ENCODE measurements at places on chromosomes 7 and 10.

- peaks cover 6% of the 10 kb centered on the region for H3K36me3 ChIP-seq
- H3K27ac ChIP-seq = peak overlapping the region; percentile 86
- peaks cover 36% of the 10 kb centered on the region for H3K27me3 ChIP-seq
- DNase-seq = no peak
Observed at GRCh38 chr7:106485031-106485551, 175.9 kb downstream of the CCDC71L start.

DNA sequence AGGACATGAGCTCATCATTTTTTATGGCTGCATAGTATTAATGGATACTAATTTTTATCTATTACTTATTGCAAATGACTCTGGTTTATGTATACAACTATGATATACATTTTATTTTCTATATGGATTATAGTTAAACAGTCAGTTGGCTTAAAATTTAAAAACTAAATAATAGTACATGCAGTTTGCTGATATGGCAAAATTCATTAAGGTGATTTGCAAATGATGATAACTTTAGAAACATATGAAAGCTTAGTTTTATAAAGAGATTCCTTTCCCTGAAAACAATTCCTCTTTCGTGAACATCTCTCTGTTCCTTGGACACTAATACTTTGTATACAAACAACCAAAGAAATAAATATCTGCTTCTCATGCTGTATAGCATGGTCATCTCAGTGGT is 165.5 kb upstream of the SEMA3E start:
- no peak overlapping the region for H3K4me3 ChIP-seq
- no peaks in the 10 kb centered on the region for H3K36me3 ChIP-seq
- no peak for DNase-seq
- no peak overlapping the region for H3K27ac ChIP-seq

DNA sequence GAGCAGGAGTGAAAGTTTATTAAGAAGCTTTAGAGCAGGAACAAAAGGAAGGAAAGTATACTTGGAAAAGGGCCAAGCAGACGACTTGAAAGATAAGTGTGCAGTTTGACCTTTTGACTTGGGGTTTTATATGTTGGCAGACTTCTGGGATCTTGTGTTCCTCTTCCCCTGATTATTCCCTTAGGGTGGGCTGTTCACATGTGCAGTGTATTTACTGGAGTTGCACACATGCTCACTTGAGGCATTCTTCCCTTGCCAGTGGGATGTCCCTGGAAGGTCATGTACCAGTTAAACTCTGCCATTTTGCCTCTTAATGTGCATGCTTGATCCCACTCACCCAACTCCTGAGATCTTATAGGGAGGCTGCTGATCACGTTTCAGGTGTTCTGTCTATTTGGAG is 23.4 kb upstream of the ARHGAP12 start:
- H3K27me3 ChIP-seq = no peaks in the 10 kb centered on the region
- peaks cover 7% of the 10 kb centered on the region for H3K4me1 ChIP-seq
- DNase-seq = no peak
- no peak overlapping the region for H3K27ac ChIP-seq
- peaks cover 13% of the 10 kb centered on the region for H3K36me3 ChIP-seq
- H3K4me3 ChIP-seq = no peak overlapping the region

- H3K4me1 ChIP-seq = peaks cover 17% of the 10 kb centered on the region
- H3K4me3 ChIP-seq = no peak overlapping the region
- H3K27me3 ChIP-seq = no peaks in the 10 kb centered on the region
Observed at GRCh38 chr7:101941481-101942383, 124.3 kb downstream of the CUX1 start.

GRCh38 chr10:87818505-87819288 is 671 bp upstream of the ATAD1 start:
- H3K4me1 ChIP-seq = peaks cover 32% of the 10 kb centered on the region
- peak overlapping the region; percentile 85 for H3K4me3 ChIP-seq
- peak; percentile 68 for DNase-seq
- H3K27me3 ChIP-seq = no peaks in the 10 kb centered on the region
- H3K36me3 ChIP-seq = peaks cover 11% of the 10 kb centered on the region

DNA sequence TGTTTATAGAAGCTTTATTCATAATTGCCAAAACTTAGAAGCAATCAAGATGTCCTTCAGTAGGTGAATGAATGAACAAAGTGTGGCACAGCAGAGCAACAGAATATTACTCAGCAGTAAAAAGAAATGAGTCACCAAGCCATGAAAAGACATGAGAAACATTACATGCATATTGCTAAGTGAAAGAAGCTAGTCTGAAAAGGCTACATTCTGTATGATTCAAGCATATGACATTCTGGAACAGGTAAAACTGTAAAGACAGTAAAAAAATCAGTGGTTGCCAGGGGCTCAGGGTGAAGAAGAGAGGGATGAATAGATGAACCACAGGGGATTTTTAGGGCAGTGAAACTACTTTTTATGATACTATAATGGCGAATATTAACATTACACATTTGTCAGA is 80.9 kb upstream of the APBB1IP start:
- H3K4me3 ChIP-seq = no peak overlapping the region
- H3K27ac ChIP-seq = no peak overlapping the region
- no peak for DNase-seq
- peaks cover 3% of the 10 kb centered on the region for H3K4me1 ChIP-seq
- H3K36me3 ChIP-seq = no peaks in the 10 kb centered on the region
- no peaks in the 10 kb centered on the region for H3K27me3 ChIP-seq
